ENCODE measurements at places on chromosomes 7 and 10.

- DNase-seq: no peak
These were observed 43.1 kb downstream of the KLF6 start for GRCh38 chr10:3741688-3742461.

DNA sequence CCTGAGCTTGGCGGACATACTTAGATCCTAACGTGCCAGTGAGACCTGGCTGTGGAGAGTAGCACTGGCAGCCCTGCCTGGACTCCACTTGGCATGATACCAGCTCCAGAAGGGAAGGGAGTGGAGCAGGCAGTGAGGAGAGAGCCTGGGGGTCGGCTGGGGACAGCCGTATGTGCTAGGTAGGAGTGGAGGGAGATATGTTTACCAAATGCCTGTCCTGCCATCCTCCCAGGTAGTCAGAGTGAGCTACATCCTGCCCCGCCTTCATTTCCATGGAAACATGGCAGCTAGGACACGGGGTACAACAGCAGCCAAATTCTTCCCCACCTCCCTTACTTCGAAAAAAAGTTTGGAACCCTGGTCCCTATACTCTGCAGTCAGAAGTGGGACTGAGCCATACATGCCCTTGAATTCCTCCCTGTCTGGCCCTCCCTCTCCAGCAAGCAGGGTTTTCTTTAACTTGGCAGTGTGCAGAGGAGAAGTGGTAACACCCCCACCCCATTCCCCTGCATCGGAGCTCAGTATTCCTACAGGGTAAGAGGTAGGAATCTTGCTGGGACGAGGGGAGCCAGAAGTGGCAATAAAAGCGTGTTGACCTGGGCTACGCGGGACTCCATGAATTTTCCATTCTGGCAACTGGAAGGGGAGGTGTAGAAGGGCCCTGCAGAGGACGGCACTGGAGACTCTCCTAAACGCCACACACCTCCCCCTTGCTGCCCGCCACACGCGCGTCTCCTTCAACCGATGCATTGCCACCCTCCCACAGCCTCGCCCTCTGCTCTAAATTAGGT lies 20.0 kb upstream of the SMO start:
- DNase-seq: peak; percentile 71

- DNase-seq: no peak
These were observed 134.4 kb upstream of the FAM3C start for GRCh38 chr7:121530227-121531174.

GRCh38 chr10:46992803-46993561 lies 81.8 kb downstream of the PTPN20 start:
- DNase-seq: peak; percentile 41

- no peak for DNase-seq
These were observed 8.9 kb downstream of the LCOR start for GRCh38 chr10:96840841-96841518.

- DNase-seq: peak; percentile 73
These were observed 4.5 kb downstream of the KAZALD1 start for GRCh38 chr10:101066146-101066895.

DNA sequence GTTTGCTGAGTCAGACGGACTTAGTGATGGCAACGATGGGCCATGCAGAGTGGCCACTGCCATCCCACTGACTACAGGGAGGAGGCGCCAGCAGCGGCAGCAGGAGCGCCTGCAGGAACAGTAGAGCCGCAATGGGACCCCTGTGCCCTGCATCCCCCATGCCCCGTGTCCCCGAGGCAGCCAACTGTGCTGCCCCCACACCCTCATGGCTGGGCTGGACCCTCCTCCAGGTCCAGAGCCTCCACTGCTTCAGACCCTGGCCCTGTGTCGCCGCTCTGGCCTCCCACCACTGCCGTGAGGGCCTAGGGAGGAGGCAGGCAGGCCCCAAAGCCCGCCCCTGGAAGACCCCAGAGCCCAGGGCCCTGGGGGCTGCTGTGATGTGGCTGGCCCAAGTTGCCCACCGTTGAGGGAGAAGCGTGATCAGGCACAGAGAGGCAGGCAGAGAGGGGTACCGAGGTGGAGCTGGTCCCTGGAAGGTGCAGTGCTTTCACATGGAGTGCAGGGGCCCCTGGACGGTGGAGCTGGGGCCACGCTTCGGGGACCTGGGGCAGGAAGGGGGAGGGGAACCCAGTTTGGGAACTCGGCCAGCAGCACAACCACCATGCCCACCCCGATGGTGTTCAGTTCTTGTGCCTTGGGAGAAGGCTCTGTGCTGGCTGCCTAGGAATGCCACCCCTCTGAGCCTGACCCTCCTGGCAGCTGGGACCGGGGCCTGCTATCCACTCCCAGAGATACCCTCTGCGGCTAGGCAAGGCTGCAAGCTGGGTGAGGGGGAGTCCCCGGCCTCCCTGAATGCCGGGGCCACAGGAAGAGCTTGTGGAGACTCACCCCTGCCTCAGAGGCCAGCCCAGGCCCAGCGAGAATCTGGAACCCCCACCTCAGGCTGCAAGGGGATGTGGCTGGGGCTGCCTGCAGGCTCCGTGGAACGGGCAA lies 32.6 kb downstream of the DKK1 start:
- no peak for DNase-seq

GRCh38 chr7:36205803-36206202 lies 52.7 kb downstream of the EEPD1 start:
- peak; percentile 75 for DNase-seq

- no peak for DNase-seq
These were observed 23.4 kb downstream of the MGAM2 start for GRCh38 chr7:142134909-142135308.

GRCh38 chr10:122567056-122567660 lies 6.6 kb downstream of the DMBT1 start:
- DNase-seq: no peak

- no peak for DNase-seq
These were observed 49.7 kb downstream of the CACNA2D1 start for GRCh38 chr7:82393840-82394220.

DNA sequence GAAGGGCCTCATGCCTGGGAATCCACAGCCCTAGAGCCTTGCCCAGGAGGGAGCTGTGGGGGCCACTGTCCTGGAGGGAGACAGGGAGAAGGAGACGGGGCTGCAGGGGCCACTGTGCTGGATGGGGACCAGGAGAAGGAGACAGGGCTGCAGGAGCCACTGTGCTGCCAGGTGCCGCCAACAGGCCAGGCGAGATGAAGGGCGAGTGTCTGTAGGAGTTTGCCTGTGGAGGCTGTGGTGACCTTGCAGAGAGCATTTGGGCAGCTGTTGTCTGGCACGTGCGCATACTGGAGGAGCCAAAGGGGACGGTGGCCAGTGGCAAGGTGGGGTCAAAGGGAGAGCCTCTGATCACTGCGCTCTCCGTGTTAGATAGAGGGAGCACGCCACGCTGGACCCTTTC lies 79.2 kb downstream of the NKX6-2 start:
- no peak for DNase-seq

DNA sequence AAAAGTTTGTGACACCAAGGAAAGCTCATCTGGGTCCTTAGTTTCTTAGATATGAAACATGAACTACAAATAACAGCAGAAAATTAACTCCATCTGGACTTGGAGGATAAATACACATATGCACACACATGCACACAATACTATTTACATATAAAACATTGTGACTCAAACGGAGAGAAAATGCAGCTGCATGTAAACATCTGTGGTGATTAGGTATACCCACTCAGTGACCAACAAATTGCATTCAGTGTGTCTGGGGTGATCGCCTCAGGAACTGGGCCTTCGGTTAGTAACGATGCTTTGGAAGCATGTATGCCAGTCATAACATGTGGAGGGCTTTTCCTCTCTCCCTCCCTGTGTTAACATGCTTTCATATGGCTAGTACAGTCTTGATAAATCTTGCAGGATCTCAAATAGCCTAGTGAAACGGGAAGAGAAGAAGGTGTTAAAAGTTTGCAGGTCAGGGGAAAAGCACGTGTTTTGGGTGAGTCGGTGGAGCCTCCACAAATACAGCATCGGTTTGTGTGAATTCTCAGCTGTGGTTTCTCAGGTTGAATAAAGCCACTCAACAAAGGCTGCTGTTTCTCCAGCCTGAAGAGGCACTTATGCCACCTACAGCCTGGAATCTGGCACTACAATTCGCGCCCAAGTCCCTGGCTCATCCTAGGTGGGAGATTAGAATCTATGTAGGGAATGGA lies 8.7 kb upstream of the GLRX3 start:
- peak; percentile 83 for DNase-seq

- DNase-seq: no peak
These were observed 321.0 kb downstream of the TCERG1L start for GRCh38 chr10:130990486-130990885.

DNA sequence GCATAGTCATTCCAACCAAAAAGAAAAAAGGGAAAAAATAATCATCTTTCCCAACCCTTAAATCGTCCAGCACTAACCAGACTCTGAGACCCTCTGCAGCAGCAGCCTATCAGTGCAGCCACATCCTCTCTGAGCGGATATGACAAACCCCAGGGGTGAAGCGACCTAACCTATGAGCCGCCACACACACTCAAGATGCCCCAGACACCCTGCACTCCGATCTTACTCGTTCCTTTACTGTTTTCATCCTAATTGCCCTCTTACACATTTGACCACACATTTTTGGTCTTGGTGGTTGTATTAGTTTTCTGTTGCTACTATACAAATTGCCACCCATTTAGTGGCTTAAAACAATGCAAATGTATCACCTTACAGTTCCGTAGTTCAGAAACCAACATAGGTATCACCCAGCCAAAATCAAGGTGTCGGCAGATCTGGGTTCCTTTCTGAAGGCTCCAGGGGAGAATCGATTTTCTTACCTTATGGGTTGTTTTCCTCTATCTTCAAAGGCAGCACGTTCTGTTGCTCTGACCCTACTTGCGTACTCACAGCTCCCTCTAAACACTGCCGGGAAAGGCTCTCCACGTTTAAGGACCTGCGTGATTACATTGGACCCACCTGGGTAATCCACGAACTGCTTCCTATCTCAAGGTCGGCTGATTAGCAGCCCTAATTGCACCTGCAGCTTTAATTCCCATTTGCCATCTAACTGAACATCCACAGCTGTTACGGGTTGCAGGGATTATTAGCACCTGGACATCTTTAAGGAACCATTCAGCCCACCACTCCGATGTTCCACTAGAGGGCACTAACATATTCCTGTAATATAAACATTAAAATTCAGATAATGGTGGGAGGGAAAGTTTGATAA lies 37.3 kb upstream of the PRSS1 start:
- no peak for DNase-seq

DNA sequence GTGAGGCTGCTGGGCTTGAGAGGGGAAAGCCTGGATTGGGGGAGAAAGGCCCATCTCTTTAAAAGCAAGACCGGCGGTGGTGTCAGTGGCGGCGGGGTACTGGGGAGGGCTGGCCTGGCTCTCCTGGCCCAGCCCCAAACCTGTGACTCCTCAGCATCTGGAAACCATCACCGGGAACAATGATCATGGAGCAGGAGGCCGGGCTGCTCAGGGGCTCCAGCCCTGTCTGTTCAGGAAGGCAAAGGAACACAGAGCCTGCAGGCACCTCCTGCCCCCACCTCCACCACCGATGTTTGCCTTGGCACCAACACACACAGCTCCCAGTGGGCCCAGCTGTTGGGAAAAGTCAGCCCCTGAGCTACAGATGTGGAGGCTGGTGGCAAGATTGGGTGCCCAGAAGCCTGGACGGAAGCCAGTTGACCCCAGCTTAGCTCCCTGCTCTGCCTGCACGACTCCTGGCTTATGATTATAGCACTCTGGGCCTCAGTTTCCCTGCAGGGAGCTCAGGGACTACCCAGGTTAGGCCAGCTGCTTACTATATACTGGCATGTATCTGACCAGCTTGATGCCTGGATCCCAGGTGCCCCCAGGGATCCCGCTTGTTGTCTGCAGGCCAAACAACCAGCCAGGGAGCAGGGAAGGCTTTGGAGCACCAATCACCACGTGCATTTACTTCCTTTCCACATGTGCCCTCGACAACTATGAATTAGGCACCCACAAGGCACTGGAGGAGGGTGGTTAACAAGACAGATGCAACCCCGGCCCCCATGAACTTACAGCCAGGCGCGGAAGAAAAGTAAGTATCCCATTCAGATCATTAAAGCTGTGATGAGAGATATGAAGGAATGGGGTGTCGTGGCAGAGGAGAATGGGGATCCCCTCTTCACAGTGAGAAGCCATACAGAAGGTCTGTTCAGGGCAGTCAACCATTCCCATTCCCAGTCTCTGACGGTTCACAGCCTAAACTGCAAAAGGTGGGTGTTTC lies 37.3 kb downstream of the ZCCHC24 start:
- no peak for DNase-seq

GRCh38 chr10:84188815-84189214 lies 5.5 kb upstream of the CDHR1 start:
- DNase-seq: no peak

DNA sequence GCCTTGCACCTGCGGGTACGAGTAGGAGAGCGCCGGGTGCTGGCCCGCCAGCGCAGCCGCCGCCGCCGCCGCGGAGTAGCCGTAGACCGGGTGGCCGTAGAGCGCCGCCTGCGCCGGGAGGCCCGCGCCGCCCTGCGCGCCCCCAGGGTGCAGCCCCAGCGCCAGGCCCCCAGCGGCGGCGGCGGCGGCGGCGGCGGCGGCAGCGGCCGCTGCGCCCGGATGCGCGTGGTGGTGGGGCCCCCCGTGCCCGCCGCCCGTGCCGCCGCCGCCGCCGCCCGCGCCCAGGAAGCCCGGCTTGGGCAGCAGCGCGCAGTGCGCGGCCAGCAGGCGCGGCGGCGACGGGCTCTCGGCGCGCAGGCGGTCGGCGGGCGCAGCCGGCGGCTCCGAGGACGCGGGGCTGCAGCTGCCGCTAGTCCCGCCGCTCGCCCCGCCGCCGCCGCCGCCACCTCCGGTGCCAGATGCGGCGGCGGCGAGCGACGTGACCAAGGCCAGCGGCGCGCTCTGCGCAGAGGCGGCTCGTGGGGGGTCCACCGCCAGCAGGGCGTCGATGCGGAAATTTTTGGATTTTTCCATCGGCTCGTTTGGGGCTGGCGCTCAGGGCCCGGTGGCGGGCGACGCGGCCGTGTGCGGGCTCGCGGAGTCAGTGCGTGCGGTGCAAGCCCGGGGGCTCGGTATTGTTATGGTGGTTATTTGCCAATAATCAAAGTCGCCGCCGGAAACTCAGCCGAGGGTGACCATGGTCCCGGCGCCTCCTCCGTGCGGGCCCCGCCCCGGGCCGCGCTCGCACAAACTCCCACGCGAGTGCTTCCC lies 480 bp downstream of the MNX1 start:
- no peak for DNase-seq

- DNase-seq: no peak
These were observed 113.2 kb downstream of the ACTR3B start for GRCh38 chr7:152872745-152873118.

DNA sequence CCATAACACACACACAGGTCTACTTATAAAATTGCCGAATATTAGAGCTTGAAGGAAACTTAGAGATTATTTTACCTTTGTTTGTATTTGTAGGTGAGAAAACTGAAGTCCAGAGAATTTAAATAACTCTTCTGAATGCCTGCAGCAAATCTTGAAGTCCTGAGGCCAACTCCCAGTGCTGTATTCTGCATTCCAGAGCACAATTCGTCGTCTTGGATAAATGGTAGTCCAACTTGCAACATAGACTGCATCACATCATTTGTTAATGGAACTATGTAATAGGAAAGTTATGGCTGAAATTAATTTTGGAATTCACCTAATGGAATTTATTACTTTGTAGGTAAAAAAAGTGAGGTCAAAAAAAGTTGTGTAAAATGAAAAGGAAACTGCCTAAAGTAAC lies 37.3 kb upstream of the SEMA3D start:
- no peak for DNase-seq

- peak; percentile 94 for DNase-seq
These were observed 46.7 kb downstream of the MICALL2 start for GRCh38 chr7:1412322-1413261.

Data from retina (tissue), 1 donor.